D721Med (cell line): ENCODE measurements at places on chromosomes 6 and 20.
A peak's percentile ranks its signal among the peaks of the same experiment; 100 is the strongest.

- DNase-seq = no peak
Observed at GRCh38 chr6:45049188-45049843, 278.8 kb upstream of the RUNX2 start.

- DNase-seq = peak; percentile 43
Observed at GRCh38 chr20:46312075-46312944, 4.0 kb upstream of the CDH22 start.

GRCh38 chr6:14451594-14452374, 334.2 kb downstream of the CD83 start:
- DNase-seq = no peak

GRCh38 chr6:137736048-137736818, 130.8 kb upstream of the TNFAIP3 start:
- DNase-seq = no peak

- DNase-seq = no peak
Observed at GRCh38 chr6:156718647-156719394, 58.4 kb upstream of the ARID1B start.

GRCh38 chr6:14727494-14728395, 518.1 kb upstream of the JARID2 start:
- no peak for DNase-seq

DNA sequence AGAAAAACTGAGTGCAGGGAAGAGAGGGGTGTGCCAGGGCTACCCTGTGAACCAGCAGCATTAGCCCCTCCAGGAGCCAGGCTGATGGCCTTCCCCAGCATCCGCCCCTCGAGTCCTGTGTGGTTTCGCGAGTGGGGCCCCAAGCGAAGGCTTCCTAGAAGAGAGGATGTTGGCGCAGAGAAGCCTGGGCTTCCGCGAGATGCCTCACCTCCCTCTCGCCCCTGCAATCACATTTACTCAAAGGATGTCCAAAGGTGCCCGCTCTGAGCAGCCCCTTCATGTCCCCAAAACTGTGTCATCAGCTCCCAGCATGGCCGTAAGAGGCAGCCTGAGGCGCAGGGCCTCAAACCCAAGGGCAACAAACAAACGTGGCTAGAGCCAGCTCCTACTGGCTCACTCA, 111.7 kb downstream of the PREX1 start:
- DNase-seq = no peak

DNA sequence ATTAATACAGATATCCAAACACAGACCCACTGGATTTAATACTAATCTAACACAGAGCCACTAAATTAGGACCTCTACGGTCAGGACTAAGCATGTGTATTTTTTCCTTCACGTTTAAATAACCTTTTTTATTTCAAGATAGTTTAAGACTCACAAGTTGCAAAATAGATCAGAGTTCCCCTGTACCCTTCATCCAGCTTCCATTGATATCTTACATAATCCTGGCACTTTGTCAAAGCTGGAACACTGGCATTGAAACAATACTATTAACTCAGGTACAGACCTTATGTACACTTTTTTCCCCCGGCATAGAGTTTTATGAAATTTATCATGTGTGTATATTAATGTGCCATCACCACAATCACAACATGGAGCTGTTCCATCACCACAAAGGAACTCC, 2.1 kb downstream of the C6orf163 start:
- no peak for DNase-seq

GRCh38 chr6:128597004-128597403, 76.6 kb upstream of the PTPRK start:
- no peak for DNase-seq

DNA sequence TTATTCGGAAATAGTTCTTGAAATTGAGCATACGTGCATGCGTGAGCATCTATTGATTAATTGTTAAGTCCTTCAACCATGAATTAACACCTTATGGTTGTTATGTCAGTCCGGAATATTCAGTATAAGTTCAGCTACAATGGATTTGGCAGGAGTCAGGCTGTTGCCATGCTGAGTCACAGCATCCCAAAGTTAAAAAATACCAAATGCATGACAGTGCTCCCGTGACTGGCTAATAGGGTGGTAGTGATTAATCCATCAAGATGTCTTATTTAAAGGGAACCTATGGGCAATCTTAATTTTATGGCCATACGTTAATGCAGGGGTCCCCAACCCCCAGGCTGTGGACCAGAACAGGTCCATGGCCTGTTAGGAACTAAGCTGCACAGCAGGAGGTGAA, 10.5 kb downstream of the RAE1 start:
- no peak for DNase-seq

- DNase-seq = no peak
Observed at GRCh38 chr20:49475292-49476015, 7.0 kb downstream of the KCNB1 start.

- DNase-seq = no peak
Observed at GRCh38 chr6:130982135-130982534, 80.9 kb downstream of the EPB41L2 start.

DNA sequence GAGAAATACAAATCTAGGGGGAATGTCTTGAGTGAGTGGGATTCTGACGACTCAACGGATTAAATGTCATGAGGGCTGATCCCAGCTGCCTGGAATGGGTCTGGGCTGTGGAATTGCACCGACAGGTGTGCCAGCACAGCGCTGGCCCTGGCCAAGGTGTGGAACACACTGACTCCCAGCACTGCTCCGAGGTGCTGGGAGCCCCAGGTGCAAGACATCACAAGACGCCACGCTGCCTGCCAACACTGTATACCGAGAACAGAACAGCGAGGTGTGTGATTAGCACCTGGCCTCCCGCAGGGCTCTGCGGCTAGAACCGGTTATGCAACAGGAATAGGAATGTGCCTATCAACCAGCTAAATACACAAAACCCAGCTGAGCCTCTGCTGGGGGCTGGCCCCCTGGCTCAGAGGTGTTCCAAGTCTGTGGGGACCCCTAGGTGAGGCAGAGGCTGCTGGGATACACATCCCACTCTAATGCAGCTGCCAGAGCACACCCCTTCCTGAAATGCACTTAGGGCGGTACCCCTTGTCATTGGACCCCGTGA, 24.8 kb upstream of the APMAP start:
- no peak for DNase-seq

GRCh38 chr20:38212806-38213606, 47.5 kb downstream of the KIAA1755 start:
- no peak for DNase-seq

- DNase-seq = no peak
Observed at GRCh38 chr20:4160761-4161305, 145.5 kb upstream of the RNF24 start.

DNA sequence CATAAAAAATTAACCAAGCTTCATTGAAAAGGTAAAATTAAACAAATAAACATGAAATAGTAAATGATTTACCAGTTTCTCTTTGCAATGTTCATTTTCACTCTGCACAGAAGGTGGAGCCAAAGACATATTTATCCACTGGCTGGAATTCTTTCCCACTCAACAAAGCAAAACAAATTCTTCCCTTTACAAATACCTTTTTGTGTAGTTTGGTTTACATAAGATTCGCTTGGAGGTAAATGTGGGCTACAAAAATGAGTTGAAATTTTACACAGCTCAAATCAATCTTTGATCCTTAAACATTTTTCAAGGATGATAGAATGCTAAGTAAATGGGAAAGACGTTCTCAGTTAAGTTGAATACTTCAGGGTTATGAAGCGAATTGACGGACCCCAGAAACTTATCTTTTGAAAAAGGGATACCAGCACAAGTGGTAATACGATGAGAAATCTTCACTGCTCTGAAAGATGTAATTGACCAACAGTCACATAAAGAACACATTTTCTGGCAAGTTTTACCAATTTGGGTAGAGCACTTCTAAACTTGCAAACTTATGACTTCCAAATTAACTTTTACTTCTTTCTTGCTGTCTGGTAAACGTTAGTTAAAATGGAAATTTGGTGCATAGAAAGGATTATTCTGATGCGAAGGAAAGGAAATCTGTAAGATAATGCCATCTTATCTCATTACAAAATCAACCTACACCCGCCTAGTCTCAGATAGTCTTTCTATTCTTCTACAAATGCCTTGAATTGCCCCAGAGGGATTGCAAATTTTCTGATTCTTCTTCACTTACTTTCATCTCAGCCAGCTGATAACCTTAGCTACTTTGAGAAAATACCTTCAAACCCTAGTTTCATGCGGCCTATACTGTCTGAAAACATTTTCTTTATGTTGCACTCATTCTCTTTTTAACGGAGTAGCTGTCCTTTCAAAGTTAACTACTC, 4.7 kb upstream of the GJA1 start:
- no peak for DNase-seq

- DNase-seq = no peak
Observed at GRCh38 chr6:2073476-2073875, 171.9 kb downstream of the GMDS start.

- DNase-seq = no peak
Observed at GRCh38 chr20:61420056-61420455, 168.0 kb downstream of the CDH4 start.

GRCh38 chr6:144176043-144176442, 25.7 kb downstream of the STX11 start:
- DNase-seq = no peak

GRCh38 chr6:138523347-138524210, 24.3 kb upstream of the NHSL1 start:
- no peak for DNase-seq

DNA sequence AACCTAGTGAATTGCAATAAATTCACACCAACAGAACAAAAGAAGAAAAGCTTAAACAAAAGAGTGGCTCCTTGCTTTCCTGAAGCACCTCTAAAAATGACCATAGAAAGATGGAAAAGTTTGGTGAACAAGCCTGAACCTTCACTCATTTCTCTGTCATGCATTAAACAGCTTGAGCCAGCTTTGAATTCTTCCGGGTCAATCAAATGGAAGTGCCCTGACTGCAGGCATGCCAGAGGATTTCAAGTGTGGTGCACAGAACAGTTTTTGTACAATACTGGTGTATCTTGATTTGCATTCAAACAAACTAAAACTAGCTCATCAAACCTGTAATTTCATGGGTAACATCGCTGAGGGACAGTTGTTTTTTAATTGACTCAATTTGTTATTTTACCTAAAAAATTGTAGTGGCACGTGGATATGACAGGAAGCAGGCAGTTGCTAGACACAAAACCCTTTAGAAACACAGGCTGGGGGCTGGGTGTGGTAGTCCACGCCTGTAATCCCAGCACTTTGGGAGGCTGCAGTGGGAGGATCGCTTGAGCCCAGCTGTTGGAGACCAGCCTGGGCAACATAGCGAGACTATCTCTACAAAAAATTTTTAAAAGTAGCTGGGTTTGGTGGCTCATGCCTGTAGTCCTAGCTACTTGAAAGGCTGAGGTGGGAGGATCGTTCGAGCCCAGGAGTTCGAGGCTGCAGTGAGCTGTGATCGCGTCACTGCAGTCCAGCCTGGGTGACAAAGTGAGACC, 9.1 kb downstream of the CASS4 start:
- no peak for DNase-seq

- DNase-seq = no peak
Observed at GRCh38 chr6:99789767-99790166, 183.1 kb downstream of the PRDM13 start.
